ENCODE measurements at places on chromosomes 16 and 17.

DNA sequence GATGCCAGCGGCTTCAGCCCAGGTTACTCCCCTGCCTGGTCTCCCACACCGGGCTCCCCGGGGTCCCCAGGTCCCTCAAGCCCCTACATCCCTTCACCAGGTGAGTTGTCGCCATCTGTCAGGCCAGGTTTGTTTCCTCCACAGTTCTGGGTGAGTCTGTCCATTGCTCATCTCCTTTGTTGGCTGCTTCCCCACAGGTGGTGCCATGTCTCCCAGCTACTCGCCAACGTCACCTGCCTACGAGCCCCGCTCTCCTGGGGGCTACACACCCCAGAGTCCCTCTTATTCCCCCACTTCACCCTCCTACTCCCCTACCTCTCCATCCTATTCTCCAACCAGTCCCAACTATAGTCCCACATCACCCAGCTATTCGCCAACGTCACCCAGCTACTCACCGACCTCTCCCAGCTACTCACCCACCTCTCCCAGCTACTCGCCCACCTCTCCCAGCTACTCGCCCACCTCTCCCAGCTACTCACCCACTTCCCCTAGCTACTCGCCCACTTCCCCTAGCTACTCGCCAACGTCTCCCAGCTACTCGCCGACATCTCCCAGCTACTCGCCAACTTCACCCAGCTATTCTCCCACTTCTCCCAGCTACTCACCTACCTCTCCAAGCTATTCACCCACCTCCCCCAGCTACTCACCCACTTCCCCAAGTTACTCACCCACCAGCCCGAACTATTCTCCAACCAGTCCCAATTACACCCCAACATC is 28.8 kb downstream of the POLR2A start:
- no peak for DNase-seq

DNA sequence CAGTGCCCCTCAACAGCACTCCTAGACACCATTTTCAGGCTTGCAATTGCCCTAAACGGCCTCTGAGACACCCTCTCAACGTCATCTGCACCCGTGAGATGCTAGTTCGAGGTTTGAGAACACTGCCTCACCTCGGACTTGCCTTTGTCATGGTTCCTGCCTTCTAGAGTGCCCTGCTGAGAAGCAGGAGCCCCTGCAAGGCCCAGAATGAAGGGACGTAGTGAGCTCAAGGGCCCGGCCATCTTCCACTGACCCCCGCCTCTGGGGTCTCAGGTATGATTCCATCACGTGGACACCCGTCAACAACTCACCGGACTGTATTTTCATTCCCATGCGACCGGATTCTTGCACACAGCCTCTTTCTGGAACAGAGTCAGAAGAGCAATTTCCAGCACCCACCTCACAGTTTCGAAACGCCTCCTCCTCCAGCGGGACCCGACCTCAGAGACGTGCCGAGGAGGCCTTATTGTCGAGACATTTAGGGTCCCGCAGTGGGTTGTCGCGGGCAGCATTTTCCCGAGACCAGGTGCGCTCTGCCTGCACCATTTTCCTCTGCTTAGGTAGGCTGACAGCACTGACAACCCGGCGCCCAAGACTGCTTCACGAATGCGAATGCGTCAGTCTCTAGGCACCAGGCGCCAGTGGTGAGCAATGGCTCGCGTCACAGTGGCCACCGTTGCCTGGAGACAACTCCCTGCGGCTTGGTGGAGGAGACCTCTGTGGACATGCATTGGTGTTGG is 999.9 kb downstream of the KCNJ18 start:
- DNase-seq, result no peak

- DNase-seq, result no peak
Measured at GRCh38 chr17:67079491-67079890, 35.1 kb downstream of the CACNG1 start.

GRCh38 chr17:74840989-74841666 is 18.6 kb downstream of the GRIN2C start:
- DNase-seq, result no peak

DNA sequence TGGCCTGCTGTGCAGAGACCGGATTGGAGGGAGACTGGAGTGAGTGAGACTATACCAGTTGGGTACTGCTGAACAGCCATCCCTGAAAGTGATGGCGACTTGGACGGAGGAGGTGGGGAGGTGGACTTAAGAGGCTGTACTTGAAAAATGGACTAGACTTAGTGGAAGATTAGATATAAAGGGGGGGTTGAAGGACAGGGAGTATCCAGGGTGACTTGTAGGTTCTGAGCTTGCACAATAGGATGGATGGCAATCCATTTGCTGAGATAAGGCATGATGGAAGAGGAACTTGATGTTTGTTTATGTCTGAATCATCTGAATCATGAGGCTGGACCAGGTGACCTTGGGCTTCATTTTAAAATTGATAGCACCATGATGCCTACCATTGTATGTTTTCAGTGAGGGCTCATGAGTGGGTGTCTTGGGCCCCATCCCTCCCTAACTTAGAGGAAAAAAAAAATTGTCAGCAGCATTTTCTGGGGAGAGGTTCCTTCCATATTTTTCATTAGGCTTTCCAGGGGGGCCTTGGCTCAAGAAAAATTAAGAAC is 41.2 kb downstream of the PRKCA start:
- DNase-seq, result no peak

DNA sequence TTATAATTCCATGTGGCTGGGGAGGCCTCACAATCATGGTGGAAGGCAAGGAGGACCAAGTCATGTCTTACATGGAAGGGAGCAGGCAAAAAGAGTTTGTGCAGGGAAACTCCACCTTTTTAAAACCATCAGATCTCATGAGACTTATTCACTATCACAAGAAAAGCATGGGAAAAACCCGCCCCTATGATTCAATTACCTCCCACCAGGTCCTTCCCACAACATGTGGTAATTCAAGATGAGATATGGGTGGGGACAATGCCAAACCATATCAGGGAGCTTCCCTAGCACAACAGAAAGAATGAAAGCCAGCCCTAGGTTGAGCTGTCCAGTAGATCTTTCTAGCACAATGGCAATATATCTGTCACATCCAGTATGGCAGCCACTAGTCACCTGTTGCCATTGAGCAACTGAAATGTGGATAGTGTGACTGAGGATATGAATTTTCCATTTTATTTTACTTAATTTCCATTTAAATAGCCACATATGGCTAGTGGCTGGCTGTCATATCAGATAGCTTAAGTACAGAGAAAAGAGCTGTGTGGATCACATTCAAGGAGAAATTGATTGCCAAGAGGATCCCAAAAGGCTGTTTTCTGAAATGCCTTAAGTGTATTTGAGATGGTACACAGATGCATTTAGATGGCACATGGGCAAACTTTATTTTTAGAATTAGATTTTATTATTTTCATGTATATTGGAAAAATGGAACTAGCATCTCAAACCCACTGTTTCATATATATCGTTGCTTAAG is 273.0 kb downstream of the GRIN2A start:
- DNase-seq, result no peak

Data from activated T-helper 2 cell treated with anti-CD3 and anti-CD28 coated beads, Interferon-gamma antibody, Interleukin-2, Interleukin-4, amounts not matched to agents 10 μg/mL and 5 μg/mL and 100 μg/mL, durations not matched to agents 14 hours and 24 hours and 36 hours (primary cell).